ENCODE measurements at places on chromosomes 12 and 14. TPM values are rescaled to one million over a fixed set of nuclear protein-coding genes. Genes with fewer than 3 reads are reported as not detected.

DNA sequence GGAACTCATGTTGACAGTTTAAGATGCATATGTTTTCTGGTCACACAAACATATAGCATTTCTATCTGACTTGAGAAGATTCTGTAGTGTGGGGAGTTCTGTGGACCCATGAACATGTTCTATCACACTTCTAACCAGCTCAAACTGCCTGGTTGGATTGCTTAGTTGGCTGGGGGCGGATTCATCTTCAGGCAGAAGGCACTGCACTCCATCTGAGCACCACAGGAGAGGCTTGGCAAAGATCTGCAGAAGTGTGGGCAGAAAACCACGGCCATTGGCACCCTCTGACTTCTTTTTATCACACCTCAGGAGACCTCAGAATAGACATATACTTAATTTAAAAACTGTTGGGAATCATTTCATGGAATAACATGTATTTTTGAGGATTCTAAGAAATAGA is 68.5 kb downstream of the LIN7A start:
- H3K27me3 ChIP-seq: no peaks in the 10 kb centered on the region
- no peak overlapping the region for H3K4me3 ChIP-seq
- no peak for DNase-seq
- H3K27ac ChIP-seq: no peak overlapping the region
- H3K36me3 ChIP-seq: no peaks in the 10 kb centered on the region

DNA sequence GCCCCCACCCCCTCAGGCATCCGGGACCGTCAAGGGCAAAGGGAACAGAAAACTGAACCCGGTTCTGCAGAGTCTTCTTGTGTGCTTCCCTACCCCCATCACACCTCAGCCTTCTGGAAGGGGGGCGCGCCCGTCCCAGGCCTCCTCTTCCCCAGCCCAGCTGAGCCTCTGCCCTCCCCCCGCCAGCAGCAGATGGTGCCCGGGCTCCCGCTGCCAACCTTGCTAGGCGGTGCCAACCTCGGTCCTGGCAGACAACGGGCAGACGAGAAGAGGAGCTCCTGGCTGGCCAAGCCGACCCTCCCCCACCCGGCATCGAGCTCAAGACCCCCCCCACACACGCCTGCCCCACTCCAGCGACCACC is 8.7 kb downstream of the STAC3 start:
- peaks cover 38% of the 10 kb centered on the region for H3K27me3 ChIP-seq
- no peak overlapping the region for H3K27ac ChIP-seq
- peaks cover 3% of the 10 kb centered on the region for H3K36me3 ChIP-seq
- no peak for DNase-seq
- no peak overlapping the region for H3K4me3 ChIP-seq

GRCh38 chr14:75323571-75323970 is 44.9 kb downstream of the FOS start:
- no peaks in the 10 kb centered on the region for H3K36me3 ChIP-seq
- DNase-seq: no peak
- H3K4me3 ChIP-seq: no peak overlapping the region
- H3K27ac ChIP-seq: no peak overlapping the region

DNA sequence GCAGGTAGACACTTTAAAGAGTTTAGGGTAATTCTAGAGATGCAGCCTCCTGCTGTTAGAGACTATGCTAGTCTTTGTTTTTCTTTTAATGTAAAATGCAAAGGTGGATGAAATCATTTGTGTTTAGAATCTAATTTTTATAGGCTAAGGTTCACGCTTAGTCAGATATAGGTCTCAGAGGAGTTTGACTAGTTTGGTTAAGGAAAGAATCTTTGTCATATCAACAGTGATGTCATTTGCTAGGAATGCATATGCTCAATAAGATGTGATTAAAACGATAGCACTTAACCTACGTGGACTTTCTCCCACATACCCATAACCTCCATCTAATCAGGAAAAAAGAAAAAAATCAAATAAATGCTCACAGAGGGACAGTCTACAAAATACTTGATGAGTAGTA is 859.3 kb upstream of the ATXN7L3B start:
- no peak overlapping the region for H3K4me3 ChIP-seq
- no peaks in the 10 kb centered on the region for H3K4me1 ChIP-seq
- no peaks in the 10 kb centered on the region for H3K27me3 ChIP-seq
- DNase-seq: no peak
- no peak overlapping the region for H3K27ac ChIP-seq
- H3K36me3 ChIP-seq: no peaks in the 10 kb centered on the region

DNA sequence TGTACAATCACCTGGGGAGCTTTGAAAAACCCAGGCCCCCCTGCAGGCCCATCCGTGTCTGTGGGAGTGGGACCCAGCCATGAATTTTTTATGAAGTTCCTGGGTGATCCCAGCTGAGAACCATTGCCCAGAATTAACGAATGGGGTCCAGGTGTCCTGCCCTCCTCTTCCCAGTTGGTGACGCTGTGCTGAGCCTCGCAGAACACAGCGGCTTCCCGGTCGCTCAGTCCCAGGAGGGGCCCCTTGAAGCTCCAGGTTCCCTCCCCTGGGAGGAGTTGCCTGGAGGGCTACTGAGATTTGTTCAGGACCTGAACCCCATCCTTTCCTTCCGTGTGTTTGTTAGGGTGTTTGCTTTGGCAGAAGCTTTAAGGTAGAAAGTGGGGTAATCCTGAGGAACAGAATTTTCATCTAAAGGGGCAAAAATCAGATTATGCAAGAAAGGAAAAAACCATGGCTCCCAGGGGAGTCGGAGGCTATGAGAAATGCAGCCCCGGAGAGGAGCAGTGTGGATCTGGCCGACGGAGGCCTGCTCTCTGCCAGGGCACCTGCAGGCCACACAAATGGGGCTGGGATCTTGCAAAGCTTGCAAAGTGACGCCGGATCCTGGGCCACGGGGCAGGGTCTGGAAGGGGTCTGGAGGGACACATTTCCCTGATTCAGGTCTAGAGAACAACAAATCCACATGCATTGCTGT is 164.7 kb upstream of the PRMT8 start:
- H3K27me3 ChIP-seq: peaks cover 2% of the 10 kb centered on the region
- H3K4me1 ChIP-seq: no peaks in the 10 kb centered on the region
- H3K27ac ChIP-seq: no peak overlapping the region
- DNase-seq: no peak

BEST3 gene
- total RNA-seq: not detected

GRCh38 chr12:119102274-119102673 is 76.5 kb upstream of the HSPB8 start:
- H3K27me3 ChIP-seq: no peaks in the 10 kb centered on the region
- no peak overlapping the region for H3K4me3 ChIP-seq
- H3K36me3 ChIP-seq: no peaks in the 10 kb centered on the region
- no peaks in the 10 kb centered on the region for H3K4me1 ChIP-seq

DNA sequence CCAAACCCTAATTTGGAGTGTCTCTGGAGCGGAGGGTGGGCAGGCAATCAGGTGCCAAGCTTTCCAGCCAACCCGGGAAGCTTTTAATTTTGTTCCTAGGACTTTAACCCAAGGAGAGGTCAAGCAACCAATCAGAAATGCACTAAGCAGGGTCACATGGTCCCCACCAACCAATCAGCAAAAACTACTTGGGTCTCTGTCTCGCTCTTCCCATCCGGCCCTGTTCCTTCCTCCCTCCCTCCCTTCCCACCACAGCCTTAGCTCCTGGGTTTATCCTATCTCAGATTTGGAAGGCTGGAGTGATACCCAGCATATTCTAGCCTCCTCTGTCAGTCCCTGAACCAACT is 7.3 kb downstream of the HOXC5 start:
- no peaks in the 10 kb centered on the region for H3K36me3 ChIP-seq
- H3K4me1 ChIP-seq: peaks cover 7% of the 10 kb centered on the region
- H3K4me3 ChIP-seq: no peak overlapping the region
- DNase-seq: no peak
- no peak overlapping the region for H3K27ac ChIP-seq

SOS2 gene
- total RNA-seq: 19.9 TPM

DNA sequence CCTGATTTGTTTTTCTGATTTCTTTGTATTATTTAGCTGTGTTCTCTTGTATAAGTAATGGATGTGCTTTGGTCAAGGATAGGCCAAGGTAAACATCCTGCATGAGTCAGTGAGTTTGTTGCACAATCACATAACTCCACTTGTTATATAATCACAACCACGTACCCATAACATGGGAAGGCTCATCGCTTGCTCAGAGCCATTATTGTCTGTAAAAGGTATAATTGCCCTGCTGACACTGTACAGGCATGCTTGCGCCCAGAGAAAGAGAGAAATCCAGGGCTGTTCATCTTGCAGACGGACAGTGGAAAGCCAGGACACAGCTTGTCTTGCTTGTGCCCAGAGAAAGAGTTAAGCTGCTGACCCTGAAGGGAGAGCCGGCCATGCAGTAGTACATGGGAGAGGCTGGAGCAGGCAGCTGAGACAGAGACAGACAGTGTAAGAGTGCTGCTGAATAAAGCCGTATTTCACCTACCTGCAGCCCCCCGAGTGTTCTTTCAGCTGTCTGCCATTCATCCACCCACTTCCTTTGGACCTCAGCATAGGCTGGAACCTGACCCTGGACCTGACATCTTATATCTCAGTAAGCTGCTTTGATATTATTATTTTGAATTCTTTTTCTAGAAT is 174.7 kb upstream of the DAAM1 start:
- DNase-seq: no peak
- H3K27me3 ChIP-seq: peaks cover 5% of the 10 kb centered on the region
- H3K27ac ChIP-seq: no peak overlapping the region
- H3K4me3 ChIP-seq: no peak overlapping the region
- no peaks in the 10 kb centered on the region for H3K36me3 ChIP-seq
- H3K4me1 ChIP-seq: no peaks in the 10 kb centered on the region

DNA sequence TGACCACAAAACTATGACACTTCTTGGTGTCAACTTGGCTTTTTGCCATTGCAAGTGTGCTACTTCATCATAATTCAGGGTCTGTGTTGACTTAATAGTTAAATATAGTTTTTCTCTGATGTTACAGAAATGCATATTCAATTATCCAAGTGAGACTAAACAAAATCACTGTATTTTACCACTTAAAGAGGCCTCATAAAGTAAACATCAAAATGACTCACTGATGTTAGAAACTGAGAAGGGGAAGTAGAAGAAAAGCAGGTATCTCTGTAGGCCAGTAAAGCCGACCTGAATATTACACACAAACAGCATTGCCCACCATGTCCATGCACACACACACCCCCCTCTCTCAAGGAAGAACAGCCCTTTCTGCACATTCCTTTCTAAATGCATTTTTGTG is 55.4 kb downstream of the RPAP3 start:
- no peak overlapping the region for H3K4me3 ChIP-seq
- no peak for DNase-seq
- no peak overlapping the region for H3K27ac ChIP-seq
- H3K27me3 ChIP-seq: no peaks in the 10 kb centered on the region
- H3K4me1 ChIP-seq: peaks cover 10% of the 10 kb centered on the region
- H3K36me3 ChIP-seq: peaks cover 3% of the 10 kb centered on the region

GRCh38 chr12:47993491-47993890 is 10.8 kb downstream of the COL2A1 start:
- H3K4me3 ChIP-seq: no peak overlapping the region
- no peaks in the 10 kb centered on the region for H3K36me3 ChIP-seq
- DNase-seq: no peak
- H3K4me1 ChIP-seq: peaks cover 17% of the 10 kb centered on the region
- no peak overlapping the region for H3K27ac ChIP-seq

OAS3 gene
- total RNA-seq: 50.1 TPM

DNA sequence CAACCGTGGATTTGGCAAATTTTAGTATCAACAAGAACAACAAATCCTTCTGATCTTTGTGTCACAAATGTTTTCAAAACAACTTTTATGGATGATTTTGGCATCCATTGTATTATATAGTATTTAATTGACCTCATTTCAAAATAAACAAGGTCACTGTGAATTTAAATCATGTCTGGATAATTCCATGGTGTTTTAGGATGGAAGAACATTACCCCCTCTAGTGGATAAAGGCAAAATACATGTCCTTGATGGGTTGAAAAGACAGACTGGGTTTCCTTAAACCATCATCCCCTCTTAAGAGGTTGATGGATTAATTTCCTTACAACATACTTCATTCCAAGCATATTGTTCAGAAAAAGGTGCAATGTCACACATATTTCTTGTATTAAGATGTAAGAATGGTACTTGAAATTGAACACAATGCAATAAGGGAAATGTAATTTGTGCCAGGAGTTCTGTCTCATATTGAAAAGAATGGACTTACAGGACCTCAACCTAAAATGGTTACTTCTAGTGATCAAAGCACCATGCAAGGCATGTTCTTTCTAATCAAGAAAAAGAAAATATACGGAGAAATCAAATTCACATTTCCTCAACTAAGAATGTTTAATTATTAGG is 352.0 kb downstream of the BCAT1 start:
- no peaks in the 10 kb centered on the region for H3K4me1 ChIP-seq
- no peak for DNase-seq
- no peak overlapping the region for H3K4me3 ChIP-seq

GRCh38 chr12:49098035-49098451 is 3.4 kb upstream of the DHH start:
- H3K27me3 ChIP-seq: peaks cover 20% of the 10 kb centered on the region
- H3K36me3 ChIP-seq: peaks cover 46% of the 10 kb centered on the region
- no peak overlapping the region for H3K27ac ChIP-seq
- DNase-seq: peak; percentile 43

GRCh38 chr14:45698462-45699134 is 445.6 kb upstream of the MIS18BP1 start:
- no peaks in the 10 kb centered on the region for H3K4me1 ChIP-seq
- no peak for DNase-seq
- no peak overlapping the region for H3K27ac ChIP-seq
- H3K4me3 ChIP-seq: no peak overlapping the region

- H3K36me3 ChIP-seq: no peaks in the 10 kb centered on the region
- no peak overlapping the region for H3K4me3 ChIP-seq
- H3K27me3 ChIP-seq: peaks cover 3% of the 10 kb centered on the region
- no peaks in the 10 kb centered on the region for H3K4me1 ChIP-seq
- no peak for DNase-seq
These were observed 59.7 kb downstream of the CALM1 start for GRCh38 chr14:90456551-90456950.

GRCh38 chr12:101077791-101078528 is 132.1 kb downstream of the SLC5A8 start:
- no peaks in the 10 kb centered on the region for H3K36me3 ChIP-seq
- peaks cover 3% of the 10 kb centered on the region for H3K27me3 ChIP-seq
- no peak overlapping the region for H3K4me3 ChIP-seq
- no peak overlapping the region for H3K27ac ChIP-seq
- no peak for DNase-seq
- peaks cover 23% of the 10 kb centered on the region for H3K4me1 ChIP-seq

GRCh38 chr12:4441355-4442335 is 4.0 kb downstream of the FGF6 start:
- peaks cover 13% of the 10 kb centered on the region for H3K4me1 ChIP-seq
- no peak for DNase-seq
- peaks cover 26% of the 10 kb centered on the region for H3K27me3 ChIP-seq
- no peaks in the 10 kb centered on the region for H3K36me3 ChIP-seq

RPL10L gene
- total RNA-seq: not detected

CDCA3 gene
- 32.5 TPM for total RNA-seq

DNA sequence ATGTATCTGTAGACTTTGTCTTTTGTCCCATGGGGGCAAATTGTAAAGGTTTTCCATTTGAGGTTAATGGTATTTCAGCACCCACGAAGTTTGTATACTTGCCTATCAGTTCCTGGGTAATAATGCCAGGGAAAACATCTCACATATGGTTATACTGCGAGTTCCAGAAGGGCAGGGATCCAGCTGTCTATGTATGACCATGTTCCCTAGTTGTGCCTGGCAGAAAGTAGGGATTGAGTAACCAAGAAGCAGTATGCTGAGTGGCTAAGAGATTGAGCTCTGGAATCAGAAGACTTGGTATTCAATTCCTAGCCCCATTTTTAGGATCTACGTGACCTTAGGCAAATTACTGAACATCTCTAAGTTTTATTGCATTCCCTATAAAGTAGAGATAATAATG is 173.2 kb upstream of the PWP1 start:
- no peak overlapping the region for H3K27ac ChIP-seq
- H3K4me3 ChIP-seq: no peak overlapping the region
- H3K36me3 ChIP-seq: no peaks in the 10 kb centered on the region

FAM181A gene
- not detected for total RNA-seq

- H3K27me3 ChIP-seq: no peaks in the 10 kb centered on the region
- H3K4me3 ChIP-seq: no peak overlapping the region
- H3K36me3 ChIP-seq: no peaks in the 10 kb centered on the region
- H3K27ac ChIP-seq: no peak overlapping the region
These were observed 15.6 kb downstream of the TRMT61A start for GRCh38 chr14:103544388-103545218.

Measured in activated T-helper 1 cell treated with anti-CD3 and anti-CD28 coated beads, Interleukin-12 subunit alpha, Interleukin-12 subunit beta, Interleukin-2, Interleukin-4 antibody, amounts not matched to agents 30 ng/mL and 10 ng/mL and 1 ng/mL, durations not matched to agents 14 hours and 24 hours and 36 hours (primary cell).